Activated CD4-positive, alpha-beta memory T cell treated with anti-CD3 and anti-CD28 coated beads, Interleukin-2, amount 10 ng/mL, durations not matched to agents 7 days and 5 days (primary cell): ENCODE measurements at places on chromosomes 2 and 18.
A peak's percentile ranks its signal among the peaks of the same experiment; 100 is the strongest.

- no peak for DNase-seq
Measured at GRCh38 chr2:731711-732110, 54.5 kb upstream of the TMEM18 start.

DNA sequence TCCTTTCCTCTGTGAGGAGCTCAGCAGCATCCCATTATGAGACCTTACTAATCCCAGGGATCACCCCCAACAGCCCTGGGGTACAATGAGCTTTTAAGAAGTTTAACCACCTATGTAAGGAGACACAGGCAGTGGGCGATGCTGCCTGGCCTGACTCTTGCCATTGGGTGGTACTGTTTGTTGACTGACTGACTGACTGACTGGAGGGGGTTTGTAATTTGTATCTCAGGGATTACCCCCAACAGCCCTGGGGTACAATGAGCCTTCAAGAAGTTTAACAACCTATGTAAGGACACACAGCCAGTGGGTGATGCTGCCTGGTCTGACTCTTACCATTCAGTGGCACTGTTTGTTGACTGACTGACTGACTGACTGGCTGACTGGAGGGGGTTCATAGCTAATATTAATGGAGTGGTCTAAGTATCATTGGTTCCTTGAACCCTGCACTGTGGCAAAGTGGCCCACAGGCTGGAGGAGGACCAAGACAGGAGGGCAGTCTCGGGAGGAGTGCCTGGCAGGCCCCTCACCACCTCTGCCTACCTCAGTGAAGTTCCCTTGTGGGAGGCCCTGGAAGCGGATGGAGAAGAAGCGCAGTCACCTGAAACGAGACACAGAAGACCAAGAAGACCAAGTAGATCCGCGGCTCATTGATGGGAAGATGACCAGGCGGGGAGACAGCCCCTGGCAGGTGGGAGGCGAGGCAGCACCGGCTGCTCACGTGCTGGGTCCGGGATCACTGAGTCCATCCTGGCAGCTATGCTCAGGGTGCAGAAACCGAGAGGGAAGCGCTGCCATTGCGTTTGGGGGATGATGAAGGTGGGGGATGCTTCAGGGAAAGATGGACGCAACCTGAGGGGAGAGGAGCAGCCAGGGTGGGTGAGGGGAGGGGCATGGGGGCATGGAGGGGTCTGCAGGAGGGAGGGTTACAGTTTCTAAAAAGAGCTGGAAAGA lies 7.6 kb downstream of the PROC start:
- DNase-seq, result peak; percentile 8

GRCh38 chr18:40984856-40985255 lies 970.2 kb upstream of the PIK3C3 start:
- DNase-seq, result no peak

GRCh38 chr18:26407736-26408601 lies 140.4 kb downstream of the KCTD1 start:
- DNase-seq, result no peak

GRCh38 chr2:173148520-173148919 lies 72.9 kb downstream of the MAP3K20 start:
- no peak for DNase-seq

DNA sequence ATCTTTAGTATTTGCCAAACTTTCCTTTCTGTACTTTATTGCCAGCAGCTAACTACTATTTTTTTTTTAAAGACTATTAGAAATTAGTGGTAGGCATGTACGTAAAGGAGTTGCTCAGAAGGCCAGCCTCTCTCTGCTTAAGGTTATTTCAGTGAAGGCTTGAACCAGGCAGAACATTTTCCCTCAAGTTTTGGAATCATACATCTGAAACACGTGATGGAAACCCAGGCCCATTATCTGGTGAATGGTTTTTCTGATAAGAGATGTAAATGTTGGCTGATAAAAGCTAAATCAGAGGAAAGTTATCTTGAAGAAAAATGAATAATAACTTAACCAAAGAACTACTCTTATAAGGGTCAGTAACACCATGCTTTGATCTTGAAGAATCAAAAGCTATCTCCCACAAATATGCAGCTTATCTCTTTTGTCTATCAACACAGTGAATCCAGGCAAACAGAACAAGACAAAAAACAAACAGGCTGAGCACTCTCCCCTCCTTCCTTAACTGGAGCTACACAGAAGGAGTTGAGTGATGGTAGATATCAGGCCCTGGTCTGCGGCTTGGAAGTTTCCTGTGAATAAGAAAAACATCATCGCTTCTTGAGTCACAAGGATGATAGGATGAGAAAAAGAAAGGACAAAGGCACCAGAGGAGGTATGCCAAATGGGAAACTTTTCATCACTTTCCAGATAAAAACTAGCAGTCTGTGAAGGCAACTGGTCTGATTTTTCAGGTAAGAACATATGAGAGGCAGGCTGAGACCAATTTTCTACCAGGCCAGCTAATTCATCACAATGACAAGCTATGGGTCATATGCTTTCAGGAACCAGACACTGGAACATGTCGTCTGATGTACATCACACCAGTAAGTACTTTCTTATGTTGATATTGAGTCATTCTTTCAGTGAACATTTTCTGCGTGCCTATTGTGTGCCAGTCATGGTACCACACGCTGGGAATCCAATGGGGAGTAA lies 88.4 kb upstream of the STK17B start:
- DNase-seq, result peak; percentile 68

DNA sequence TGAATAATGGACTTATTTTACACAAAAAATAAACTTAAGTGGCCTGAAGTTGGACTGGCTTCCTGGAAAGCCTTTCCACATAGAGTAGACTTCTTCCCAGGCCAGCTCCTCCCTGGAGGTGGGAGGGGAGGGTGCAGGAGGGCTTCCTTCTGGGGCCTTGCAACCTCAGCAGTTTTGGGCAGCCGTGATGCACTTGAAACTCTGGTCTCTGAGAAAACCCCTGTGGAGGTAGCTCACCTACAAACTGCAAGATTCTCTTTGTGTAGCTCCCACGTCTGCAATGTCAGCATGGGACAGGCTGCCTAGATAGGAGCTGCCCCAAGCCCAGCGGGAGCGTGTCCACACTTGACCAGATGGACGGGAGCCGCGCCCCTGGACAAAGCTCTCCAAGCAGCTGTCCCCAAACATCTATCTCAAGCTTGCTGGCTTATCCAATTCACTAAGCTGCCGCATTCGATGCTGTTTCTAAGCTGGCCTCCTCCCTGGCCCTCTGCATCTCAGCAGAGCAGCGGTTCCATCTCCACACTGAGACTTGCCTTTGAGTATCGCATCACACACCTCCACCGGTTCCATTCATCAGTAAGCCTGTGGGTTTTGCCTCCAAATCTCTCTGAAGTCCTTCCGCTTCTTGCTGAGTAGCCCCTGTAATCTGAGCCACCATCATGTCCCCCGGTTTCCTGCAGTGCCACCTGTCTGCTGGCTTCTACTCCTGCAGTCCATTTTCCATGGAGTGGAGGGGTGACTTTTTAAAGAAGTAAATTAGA lies 1.6 kb upstream of the LPIN1 start:
- DNase-seq, result no peak

GRCh38 chr18:9380621-9381395 lies 46.2 kb downstream of the TWSG1 start:
- no peak for DNase-seq

DNA sequence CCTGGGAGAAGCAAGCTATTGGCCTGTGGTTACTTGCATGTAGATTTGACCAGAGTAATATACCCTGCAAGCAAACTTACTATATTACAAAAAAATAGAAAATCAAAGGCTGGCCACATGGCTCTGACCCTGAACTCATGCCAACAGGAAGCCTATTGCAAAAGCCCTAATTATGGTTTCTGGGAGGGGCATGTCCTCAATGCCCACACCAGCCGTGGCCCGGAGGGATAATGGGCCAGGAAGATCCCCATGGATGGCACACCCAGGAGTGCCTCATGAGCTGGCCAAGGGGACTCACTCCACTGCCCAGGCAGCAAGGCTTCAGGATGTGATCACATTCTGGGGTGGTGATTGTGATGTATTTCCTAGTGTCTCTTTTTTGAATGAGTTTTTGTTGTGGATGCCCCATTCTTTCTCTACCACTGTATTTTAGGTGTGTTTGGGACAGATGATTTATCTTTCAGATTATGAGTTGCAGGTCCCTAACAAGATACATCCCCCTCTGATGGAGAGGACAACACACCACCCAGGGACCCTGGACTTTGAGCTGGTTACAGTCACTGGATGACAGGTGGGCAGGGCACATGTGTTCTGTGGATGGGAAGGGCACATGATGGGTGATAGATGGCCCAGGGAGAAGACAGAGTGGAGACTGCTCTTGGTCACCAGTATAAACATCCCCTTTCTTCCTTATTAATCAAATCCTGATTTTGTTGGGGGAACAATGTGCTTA lies 18.7 kb upstream of the TFCP2L1 start:
- no peak for DNase-seq

DNA sequence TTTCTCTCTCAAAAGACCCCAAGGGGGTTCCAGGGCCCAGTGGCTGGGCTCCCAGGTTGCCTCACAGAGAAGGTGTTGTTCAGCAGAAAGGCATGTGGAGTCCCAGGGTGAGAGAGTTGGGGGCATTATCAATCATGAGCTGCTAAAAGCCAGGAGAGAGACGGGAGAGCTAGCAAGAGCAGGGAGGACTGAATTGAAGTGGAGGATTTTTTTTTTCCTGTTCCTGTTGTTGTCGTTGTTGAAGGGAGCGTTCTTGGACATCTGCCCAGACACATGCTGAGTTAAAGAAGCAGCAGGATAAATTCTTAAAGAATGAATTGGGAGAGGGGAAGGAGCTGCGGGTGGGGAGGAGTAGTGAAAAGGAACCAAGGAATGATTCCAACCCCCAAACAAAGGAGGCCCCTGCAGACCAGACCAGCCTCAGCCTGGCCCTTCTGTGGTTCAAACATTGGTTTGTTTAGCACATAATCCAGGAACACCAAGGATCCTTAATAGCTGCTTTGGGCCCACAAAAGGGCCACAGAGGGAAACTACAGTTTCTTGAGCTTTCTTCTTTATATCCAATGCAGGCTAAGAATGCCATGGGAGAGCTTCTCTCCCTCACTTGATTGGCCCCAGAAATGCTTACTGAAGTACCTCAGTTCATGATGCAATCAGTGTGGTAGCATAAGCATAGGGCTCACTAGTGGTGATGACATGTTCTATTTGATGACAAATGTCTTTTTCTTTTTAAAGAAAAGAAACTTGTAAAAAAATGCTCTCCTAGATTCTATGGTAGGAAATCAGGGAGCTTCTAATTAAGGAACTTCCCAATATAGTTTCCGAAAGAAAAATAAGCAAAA lies 146.0 kb downstream of the SETBP1 start:
- DNase-seq, result no peak

GRCh38 chr2:30938196-30938595 lies 130.9 kb upstream of the CAPN13 start:
- no peak for DNase-seq

GRCh38 chr2:127640082-127641072 lies 5.6 kb upstream of the GPR17 start:
- DNase-seq, result peak; percentile 42

DNA sequence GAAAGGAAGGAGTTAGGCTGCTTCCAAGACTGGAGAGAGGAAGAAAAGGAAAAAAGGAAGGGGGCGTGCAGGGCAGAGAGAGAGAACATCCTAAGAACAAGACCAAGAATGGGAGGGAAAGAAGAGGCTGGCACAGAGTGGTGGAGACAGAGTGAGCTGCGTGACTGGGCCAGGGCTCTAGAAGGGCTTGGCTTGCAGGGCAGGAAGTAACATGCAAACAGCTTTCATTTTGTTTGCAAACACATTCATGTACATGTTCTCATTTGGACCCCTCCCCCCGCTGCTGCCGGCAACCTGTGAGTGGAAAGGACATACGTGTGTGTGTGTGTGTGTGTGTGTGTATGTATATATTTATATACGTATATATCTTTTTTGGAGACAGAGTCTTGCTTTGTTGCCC lies 46.8 kb upstream of the DNMT3A start:
- DNase-seq, result no peak

DNA sequence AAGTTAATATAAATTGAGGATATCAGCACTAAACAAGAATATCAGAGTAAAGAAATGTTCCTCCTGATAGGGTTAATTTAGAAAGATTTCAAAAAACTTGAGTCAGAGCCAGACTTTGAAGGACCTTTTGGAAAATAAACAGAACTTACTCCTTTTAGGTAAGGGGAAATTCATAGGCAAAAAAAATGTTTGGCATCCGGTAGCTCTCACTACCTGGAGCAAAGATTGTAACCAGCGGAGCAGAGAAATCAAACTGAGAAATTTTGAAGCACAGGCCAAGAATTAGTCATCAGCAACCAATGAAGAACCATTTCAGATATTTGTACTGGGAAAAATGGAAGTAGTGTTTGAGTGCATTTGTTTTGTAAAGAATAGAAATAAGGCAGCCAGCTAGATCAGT lies 113.0 kb downstream of the ICA1L start:
- DNase-seq, result no peak

DNA sequence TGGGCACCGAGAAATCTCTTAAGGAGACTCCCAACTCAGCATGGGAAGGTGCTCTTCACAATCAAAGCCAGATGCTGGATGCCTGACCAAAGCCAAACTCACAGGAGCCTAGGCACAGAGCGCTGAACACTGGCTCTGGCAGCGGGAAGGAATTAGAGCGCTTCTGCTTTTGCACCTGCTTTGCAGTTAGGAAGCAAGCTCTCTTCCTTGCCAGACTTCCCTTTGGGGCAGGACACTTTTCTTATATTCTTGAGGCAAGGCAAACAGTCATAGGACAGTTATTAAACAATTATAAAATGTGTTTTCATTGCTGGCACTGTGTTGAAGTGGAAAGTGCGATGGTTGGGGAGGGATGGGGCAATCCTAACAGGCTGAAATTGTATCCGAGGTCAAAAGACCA lies 79.6 kb upstream of the DNMT3A start:
- DNase-seq, result no peak

DNA sequence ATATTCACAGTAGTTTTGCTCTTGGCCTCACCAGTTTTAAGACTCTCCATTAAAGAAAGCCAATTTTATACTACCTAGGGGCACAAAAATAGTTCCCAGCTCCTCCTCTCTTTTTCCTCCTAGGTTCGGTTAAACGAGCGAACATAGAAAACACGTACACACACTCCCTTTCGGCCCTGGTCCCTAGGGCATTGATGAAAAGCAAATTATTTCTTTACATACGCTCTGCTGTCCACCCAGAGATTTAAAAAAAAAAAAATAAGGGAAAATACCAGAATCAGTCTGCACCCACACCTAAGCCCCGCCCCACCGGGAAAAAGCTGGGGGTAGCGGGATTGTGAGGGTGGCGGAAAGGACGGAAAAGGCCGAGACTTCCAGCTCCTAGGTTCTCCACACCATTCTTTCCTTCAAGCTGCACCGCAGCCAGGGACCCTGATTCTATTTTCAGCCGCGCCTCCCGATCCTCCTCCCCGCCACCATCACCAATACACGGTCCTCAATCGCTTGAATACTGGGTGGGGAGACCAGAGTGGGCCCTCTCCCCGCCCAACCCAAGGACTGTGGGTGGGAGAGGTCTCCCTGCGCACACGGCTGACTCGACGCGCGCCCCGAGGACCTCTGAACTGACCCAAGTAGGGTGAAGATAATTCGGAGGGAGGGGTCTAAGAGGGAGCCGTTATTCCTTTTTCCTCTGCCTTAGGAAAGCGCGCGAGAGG lies 769 bp downstream of the ATF2 start:
- DNase-seq, result no peak

GRCh38 chr2:205494537-205495235 lies 187.6 kb upstream of the NRP2 start:
- DNase-seq, result no peak

GRCh38 chr18:8799001-8799400 lies 93.6 kb downstream of the MTCL1 start:
- DNase-seq, result no peak

- peak; percentile 76 for DNase-seq
Measured at GRCh38 chr2:130391058-130391871, 35.4 kb downstream of the PTPN18 start.

- no peak for DNase-seq
Measured at GRCh38 chr18:666177-666576, 8.7 kb downstream of the TYMS start.
